ENCODE measurements at places on chromosomes 6 and 20.
A peak's percentile ranks its signal among the peaks of the same experiment; 100 is the strongest.

DNA sequence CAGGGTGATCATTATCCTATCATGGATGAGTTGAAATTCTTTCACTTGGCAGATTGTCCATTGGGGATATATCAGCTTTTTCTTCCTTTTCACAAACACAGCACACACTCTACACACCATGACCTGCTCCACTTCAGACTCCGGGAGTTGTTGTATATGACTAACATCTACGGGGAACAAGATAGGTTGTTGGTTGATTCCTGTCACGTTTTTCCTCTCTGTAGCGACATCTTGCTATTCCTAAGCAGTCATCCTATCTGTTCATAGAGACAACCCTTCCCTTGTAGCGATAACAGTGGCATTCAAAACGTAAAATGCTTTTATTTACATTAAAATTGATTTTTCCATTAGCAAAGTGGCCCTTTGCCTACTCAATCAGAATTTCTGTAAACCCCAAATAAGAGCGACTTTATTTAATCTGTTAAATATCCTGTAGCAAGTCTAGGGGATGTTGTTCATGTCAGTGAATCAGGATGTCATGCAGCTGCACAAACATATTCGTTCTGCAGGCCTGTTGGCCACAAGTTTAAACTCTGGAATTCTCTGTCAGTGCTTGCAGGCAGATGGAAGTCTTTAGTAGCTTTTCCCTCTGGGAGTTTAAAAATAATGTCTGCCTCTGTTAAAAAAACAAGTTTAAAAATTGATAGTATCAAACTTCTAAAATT, 23.1 kb downstream of the PHACTR2 start:
- no peak for DNase-seq

DNA sequence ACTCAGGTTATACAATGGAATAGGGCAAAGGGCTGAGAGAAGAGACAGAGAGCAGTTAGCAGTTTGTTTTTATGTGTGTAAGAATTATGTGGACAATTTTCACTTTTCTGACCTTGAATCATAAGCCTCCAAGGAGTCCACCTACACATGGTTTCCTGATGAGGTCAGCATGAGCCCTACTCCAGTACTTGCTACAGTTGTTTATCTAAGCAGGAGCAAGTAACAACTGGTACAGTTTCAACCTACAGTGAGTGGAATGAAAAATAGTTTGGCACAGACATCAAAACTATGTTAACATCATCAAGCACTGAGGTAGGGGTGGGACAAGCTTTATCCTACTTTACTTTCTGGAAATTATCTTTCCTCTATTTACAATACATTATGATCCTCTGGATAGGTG, 426.7 kb upstream of the ID4 start:
- no peak for DNase-seq

- no peak for DNase-seq
Observed at GRCh38 chr6:133166766-133167165, 74.4 kb upstream of the EYA4 start.

DNA sequence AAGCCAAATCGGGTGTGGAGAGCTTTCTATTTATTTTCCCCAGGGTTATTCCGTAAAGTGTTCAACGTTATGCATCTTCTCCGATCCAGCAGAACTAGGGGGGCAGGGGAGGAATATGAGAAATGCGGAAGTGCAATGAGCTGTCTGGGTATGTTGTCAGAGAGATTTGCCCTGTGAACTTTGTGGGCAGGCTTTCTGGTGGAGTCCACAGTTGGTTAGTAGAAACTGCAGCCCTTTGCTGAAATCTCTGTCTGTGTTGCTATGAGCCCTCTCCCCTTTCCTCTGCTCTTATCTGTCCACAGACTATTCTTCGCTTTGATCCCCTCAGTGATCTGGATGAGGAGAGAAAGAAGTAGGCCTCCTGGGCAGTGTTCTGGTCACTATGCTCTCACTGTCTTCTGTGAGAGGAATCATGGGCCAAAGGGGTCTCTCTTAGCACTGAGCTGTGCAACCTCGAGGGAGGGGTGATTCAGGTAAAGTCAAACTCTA, 158.9 kb upstream of the FUT9 start:
- no peak for DNase-seq

DNA sequence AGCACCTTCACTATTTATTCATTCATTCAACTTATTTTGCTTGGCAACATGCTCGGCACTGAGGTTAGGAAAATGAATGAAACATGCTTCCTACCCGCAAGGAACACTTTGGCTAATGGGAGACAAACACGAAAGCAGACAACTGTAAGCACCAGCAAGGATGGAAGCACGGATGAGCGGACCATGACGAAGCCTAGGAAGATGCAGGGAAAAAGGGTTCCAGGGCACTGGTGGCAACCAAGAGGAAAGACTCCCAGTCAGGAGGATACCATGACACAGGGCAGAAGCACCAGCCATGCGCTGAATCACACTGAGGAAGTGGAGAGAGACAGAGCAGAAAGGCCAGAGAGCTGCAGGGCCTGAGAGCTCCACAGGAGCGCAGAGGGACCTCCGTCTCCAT, 9.8 kb downstream of the PDE10A start:
- DNase-seq = no peak

DNA sequence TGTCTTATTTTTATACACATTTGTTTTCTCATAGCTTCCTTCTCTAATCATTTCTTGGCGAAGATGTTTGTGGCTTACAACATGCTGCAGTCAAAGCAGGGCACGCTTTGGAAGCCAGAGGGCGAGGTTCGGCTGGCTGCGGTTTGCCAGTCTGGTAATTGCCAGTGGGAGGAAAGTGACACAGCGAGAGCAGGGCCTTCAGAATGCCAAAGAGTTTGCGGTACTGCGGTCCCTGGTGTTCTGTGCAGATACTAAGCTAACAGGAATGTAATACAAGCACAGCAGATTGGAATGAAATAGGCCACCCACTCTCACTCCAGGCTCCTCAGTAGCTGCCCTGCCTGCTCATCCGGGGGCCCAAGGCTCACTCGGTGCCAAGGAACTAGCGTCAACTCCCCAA, 58.7 kb upstream of the TGM3 start:
- no peak for DNase-seq

GRCh38 chr20:17233626-17234025, 6.8 kb downstream of the PCSK2 start:
- DNase-seq = no peak

DNA sequence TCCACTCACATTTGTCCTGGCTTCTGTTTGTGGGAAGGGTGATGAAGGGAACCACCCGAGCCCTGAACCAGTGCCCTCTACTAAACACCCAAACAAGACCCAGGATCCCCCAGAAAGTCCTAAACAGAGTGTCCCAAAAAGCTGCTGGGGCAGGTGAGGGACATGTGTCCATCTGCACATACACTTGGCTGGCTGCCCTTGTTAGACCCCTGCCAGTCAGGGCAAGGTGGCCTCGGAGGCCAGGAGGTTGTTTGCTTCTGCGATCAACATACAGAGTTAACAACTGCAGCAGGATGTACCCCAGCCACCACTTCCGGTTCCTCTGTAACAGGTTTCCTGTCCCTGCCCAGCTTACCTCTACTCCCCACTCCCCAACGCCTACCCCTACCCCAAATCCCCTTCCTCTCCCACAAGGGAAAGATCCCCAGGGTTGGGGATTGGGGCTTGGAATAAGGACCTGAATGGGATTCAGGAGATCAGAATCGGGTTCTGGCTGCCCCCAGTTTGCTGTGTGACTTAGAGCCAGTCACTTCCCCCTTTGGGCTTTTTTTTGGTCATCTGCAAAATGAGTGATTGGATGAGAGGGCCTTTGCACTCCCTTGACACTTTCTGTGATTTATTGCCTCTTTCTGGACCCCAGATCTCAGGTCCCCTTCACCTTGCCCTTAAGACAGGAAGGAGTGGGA, 13.9 kb downstream of the DEF6 start:
- no peak for DNase-seq

DNA sequence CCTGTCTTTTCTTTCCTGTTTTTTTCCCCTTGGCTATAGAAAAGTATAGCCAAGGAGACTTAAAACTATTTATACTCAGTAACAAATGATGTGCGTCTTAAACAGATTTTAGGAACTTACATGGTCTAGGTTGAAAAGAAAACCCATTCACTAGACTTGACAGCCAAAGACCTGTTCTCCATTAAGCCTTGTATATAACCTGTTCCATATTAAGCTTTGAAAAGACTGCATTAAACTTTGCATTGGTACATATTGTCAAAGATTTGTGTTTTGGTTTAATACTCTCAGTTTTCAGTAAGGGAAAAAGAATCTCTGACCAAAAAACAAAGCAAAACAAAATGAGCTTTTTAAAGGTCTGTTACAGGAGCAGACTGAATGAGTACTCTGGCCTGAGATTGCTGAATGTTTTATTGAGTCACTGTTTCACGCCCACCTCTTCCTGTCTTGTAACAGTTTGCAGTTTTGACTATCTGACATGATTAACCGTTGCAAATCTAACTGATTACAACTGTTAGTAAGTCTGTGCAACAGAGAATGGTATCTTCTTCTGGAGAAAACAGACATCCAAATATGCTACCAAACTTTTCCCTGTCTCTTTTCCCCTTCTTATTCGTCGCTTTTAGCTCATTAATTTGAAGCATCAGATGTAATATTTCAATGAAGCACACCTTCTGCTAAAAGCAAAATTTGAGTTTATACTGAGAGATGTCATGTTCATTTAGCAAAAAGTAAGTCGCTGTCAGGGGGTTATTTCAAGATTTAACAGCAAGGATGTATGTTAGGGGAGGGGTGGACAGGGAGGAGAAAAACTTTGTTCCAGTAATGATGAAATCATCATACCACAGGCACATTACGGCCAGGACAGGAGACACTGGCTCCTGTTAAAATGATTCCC, 59.1 kb upstream of the SUPT3H start:
- no peak for DNase-seq

DNA sequence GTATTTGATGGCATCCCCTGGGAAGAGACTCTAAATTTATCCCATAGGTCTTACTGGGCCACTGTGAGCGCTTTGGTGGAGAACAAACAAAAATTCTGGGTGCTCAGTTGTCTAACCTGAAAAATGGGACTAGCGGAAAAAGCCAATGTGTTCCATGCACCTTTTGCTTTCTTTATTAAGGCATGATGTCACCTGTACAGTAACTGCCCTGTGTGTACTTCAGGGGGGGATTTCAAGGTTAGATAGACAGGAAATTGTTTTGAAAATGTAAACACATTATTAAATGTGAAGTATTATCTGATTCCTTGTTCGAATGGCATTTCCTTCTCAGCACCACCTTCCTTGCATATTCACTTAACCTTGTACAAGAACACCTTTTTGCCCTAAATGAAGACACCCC, 1.2 kb upstream of the EDN1 start:
- DNase-seq = no peak

- DNase-seq = no peak
Observed at GRCh38 chr6:150403458-150404246, 34.8 kb downstream of the IYD start.

GRCh38 chr6:138109042-138109997, 2.1 kb upstream of the PERP start:
- DNase-seq = peak; percentile 48

All from anterior cingulate cortex (tissue), 58 donors.